ENCODE measurements at places on chromosomes 16 and 17.

GRCh38 chr17:58492238-58493121 is 4.3 kb upstream of the HSF5 start:
- H3K36me3 ChIP-seq: peaks cover 36% of the 10 kb centered on the region
- H3K27ac ChIP-seq: no peak overlapping the region
- H3K27me3 ChIP-seq: no peaks in the 10 kb centered on the region
- no peaks in the 10 kb centered on the region for H3K4me1 ChIP-seq
- DNase-seq: no peak
- no peak overlapping the region for H3K4me3 ChIP-seq

DNA sequence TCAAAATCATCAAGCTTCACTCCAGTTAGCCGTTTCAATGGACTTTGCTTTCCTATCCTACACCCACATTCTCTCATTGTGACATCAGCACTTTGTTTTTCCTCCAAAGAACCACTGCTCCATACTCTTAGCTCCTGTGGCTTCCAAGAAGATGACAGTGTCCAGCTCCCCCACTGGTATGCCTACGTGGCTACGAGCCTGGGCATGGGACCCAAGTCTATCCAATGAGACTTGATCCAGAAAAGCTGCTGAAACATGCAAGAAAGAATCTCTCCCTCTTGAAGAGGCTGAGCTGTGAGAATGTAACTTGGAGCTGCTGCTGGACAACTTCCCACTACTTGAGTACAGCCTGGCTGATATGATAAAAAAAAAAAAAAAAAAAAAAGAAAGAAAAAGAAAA is 9.4 kb downstream of the TOX3 start:
- H3K27ac ChIP-seq: peak overlapping the region; percentile 65
- peaks cover 20% of the 10 kb centered on the region for H3K4me1 ChIP-seq
- no peak for DNase-seq
- no peaks in the 10 kb centered on the region for H3K27me3 ChIP-seq
- H3K4me3 ChIP-seq: no peak overlapping the region
- H3K36me3 ChIP-seq: peaks cover 39% of the 10 kb centered on the region

GRCh38 chr16:77450790-77451487 is 16.1 kb upstream of the ADAMTS18 start:
- H3K4me1 ChIP-seq: peaks cover 7% of the 10 kb centered on the region
- no peak overlapping the region for H3K4me3 ChIP-seq
- no peak overlapping the region for H3K27ac ChIP-seq
- peaks cover 6% of the 10 kb centered on the region for H3K27me3 ChIP-seq
- no peaks in the 10 kb centered on the region for H3K36me3 ChIP-seq

DNA sequence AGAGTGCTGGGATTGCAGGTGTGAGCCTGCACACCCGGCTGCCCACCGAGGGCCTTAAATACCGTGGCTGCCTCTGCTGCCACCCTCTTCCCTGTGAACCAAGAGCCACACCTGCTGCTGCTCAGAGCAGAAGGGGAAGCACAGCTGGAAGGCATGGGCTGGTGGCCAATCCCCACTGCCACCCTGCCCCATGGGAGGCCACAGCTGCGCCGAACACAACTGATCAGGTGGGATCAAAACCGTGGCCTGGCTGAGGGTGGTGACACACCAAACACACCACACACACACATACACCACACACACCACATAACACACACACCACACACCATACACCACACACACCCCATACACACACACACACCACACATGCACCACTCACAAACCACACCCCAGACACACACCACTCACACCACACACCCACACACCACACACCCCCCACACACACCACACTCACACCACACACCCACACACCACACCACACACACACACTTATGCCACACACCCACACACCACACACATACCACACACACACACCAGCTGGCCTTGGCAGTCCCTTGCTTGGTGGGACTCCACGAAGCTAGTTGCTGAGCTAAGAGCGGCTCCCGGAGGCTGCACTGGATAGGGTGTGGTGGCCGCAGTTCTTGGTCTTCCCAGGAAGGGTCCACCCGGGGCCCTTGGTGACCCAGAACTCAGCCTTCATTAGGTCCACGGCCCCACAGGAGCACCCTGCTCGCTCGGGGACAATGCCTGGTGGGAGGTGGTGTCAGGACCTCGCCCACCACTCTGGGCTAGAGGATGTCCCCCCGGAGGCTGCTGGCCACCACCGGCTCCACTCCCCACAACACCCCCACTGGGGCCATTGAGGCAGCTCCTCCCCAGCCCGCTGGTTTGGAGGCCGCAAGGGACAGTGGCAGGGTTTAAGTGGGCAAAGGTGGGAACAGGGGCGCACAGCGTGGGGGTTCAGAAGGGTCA is 14.9 kb downstream of the CEP131 start:
- no peak overlapping the region for H3K4me3 ChIP-seq
- no peak overlapping the region for H3K27ac ChIP-seq
- no peak for DNase-seq
- no peaks in the 10 kb centered on the region for H3K4me1 ChIP-seq
- H3K27me3 ChIP-seq: no peaks in the 10 kb centered on the region
- no peaks in the 10 kb centered on the region for H3K36me3 ChIP-seq

GRCh38 chr16:679814-680624 is at the start of gene STUB1:
TSS of gene STUB1 (plus strand) at chr16:680410. CDS start at chr16:680526, 116 bp downstream.
- H3K4me3 ChIP-seq: peak within 1 kb of the TSS; percentile 79
- peaks cover 10% of the 10 kb centered on the region for H3K4me1 ChIP-seq
- peak; percentile 82 for DNase-seq
- H3K36me3 ChIP-seq: peaks cover 7% of the 10 kb centered on the region
- H3K27me3 ChIP-seq: peaks cover 2% of the 10 kb centered on the region

DNA sequence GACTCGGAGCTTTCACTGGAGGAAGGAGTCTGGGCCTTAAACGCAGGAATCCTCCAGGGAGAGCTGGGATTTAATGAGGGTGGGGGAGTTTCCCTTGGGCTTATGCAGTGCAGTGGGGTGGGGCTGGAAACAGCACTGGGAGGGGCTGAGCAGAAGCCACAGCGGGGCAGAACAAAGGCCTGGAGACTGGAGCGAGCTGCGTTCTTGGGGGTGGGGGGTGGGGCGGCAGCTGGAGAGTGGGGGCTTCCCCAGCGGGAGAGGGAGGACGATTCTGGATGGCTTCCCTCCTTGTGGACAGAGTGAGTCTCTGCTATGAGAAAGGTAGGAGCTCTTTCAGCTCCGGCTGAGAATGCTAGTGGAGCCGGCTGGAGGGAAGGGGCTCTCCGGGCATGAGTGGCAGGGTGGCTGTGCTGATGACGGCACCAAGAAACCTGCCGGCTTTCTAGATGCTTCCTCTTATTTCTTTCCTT is 406.0 kb downstream of the SEC14L1 start:
- DNase-seq: no peak
- H3K4me1 ChIP-seq: peaks cover 3% of the 10 kb centered on the region
- H3K27me3 ChIP-seq: peaks cover 32% of the 10 kb centered on the region
- H3K27ac ChIP-seq: no peak overlapping the region
- no peak overlapping the region for H3K4me3 ChIP-seq

DNA sequence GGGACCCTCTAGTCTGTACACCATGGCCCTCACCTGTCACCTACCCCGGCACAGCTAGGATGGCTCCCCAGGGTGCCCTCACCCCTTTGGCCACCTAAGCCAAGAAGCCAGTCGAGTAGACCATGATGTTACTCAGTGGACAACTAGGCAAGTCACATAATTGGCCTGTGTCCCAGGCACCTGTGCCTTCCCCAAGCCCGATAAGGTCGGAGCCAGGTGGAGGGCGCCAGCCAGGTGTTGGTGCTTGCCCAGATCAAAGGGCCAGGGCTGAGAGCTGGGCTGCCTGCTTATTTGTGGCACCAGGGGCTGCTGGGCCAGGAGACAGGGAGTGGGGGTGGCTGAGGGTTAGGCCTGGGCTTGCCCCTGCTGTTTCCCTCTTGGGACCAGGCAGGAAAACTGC is 16.8 kb downstream of the SPNS2 start:
- H3K27ac ChIP-seq: no peak overlapping the region
- H3K4me1 ChIP-seq: peaks cover 18% of the 10 kb centered on the region
- H3K27me3 ChIP-seq: peaks cover 10% of the 10 kb centered on the region
- H3K36me3 ChIP-seq: no peaks in the 10 kb centered on the region

- no peaks in the 10 kb centered on the region for H3K27me3 ChIP-seq
- H3K4me1 ChIP-seq: peaks cover 2% of the 10 kb centered on the region
- H3K27ac ChIP-seq: no peak overlapping the region
- no peak for DNase-seq
- no peak overlapping the region for H3K4me3 ChIP-seq
These were observed 492.4 kb downstream of the SHISA9 start for GRCh38 chr16:13393816-13394215.

- H3K36me3 ChIP-seq: no peaks in the 10 kb centered on the region
- H3K27ac ChIP-seq: no peak overlapping the region
- DNase-seq: no peak
These were observed 378.9 kb upstream of the CA10 start for GRCh38 chr17:52537421-52537820.
